ENCODE measurements at places on chromosomes 2 and 18.

GRCh38 chr2:17455343-17455742, 62.9 kb downstream of the RAD51AP2 start:
- DNase-seq, result no peak

DNA sequence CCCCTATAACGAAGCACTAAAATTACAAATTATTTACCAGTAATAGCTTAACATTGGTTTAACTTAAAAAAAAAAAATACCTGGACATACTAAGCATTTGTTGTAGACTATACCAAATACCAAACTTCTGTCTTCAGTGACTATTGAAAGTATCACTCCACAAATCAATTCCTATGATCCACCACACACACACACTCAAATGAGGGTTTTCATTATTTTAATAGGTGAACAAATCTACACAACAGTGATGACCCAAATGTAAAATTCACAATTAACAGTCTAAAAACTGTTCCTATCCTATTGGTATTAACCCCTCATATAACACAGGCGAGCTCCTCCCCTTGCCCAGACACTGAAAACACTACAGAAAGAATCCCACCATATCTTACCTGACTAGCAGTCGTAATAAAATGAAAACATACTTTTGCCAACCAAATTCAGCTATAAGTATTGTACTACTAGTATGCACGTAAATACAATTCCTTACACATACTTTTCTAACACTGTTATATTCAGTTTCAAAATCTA, 2.5 kb downstream of the SP3 start:
- DNase-seq, result no peak

- no peak for DNase-seq
Observed at GRCh38 chr2:37653093-37653492, 18.3 kb downstream of the CDC42EP3 start.

GRCh38 chr18:35634323-35634722, 52.8 kb downstream of the GALNT1 start:
- no peak for DNase-seq

DNA sequence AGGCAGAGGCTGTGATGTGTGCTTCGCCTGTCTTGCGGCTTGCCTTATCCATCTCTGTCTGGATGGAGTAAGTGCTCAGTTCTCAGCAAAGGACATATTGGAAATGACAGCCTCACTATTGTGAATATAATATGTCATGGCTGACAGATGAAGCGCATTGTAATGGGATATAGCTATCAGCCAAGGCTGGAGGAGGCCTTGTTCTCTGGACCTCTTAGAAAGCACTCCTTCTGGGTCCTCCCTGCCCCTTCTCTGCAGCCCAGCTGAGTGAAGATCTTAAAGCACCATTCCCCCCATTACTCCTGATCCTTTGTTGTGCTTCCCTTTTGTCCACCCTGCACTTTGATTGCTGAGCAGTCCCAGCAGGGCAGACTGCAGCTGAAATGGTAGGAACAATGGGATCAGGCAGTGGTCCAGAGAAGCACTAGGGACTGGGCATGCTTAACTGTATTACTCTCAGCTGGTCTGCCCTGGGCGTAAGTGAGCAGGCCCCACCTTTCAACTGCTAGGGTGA, 265.3 kb downstream of the SETBP1 start:
- DNase-seq, result no peak

GRCh38 chr18:75269696-75270095, 59.1 kb downstream of the TSHZ1 start:
- no peak for DNase-seq

DNA sequence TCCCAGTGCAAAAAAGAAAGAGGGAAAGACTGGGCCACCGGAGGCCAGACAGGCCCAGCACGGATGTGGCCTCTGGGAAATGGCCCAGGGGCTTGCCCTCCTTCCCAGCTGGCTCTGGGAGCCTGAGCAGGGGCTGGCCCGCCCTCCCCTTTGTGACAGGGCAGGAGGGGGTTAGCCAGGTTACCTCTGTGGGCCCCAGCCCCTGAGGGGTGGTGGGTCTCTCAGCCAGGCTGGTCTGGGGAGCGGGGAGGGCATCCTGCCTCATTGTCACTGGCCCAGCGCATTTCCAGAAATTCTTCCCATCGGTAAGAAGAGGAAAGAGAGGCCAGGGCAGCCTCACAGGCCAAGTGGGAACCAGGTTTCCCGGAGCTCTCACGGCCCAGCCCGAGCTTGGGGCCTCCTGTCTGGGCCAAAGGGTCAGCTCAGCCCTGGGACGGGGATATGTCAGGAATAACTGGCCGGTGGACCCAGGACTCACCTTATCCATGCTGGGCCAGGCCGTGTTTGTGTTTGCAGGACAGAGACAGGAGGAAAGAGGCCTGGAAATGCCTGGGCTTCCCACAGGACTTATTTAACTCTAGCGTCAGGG, 182.2 kb downstream of the ZFP36L2 start:
- no peak for DNase-seq

DNA sequence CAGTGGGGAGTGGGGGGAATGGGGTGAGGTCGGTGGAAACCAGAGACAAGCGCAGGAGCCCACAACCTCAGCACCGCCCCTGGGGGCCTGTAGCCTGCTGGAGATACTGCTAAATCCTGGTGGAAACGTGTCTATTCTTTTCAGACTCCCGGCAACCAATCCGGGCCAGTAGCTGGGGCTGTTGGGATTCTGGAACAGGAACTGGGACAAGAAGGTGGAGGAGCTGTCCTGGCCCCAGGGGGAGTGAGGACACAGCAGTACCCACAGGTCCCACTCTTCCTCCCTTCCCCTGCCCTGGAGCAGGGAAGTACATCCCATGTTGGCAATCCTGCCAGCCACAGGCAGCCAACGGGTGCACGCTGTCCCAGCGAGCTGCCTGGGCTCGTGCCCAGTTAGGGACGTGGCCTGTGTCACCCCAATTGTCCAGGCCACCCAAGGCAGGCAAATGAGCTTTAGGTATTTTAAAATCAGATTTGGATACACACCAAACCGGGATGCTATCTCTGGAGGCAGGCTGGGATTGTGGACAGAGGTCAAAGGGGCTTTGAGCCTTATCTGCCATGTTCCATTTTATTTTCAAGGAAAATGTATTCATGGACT, 51.8 kb downstream of the HS1BP3 start:
- no peak for DNase-seq

- DNase-seq, result no peak
Observed at GRCh38 chr18:59987102-59987501, 87.3 kb downstream of the PMAIP1 start.

- no peak for DNase-seq
Observed at GRCh38 chr2:142165790-142166189, 35.0 kb upstream of the LRP1B start.

DNA sequence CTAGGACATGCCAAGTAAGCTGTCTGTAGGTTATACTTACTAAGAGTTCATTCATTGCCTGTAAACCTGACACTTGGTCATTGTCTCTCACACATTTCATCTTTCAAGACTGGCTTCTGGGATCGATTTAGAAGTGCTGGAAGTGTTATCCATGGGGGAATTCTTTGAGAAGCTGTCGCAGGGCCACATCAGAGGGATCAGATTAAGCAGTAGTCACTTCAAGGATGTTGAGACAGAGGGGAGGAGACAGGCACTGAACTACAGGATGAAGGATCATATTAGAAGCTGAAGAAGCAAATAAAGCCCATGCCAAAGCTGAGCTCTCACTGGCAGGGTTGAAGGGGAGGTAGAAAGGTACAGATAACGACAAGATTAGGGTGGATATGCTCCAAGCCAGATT, 49.0 kb downstream of the CDK15 start:
- DNase-seq, result no peak

DNA sequence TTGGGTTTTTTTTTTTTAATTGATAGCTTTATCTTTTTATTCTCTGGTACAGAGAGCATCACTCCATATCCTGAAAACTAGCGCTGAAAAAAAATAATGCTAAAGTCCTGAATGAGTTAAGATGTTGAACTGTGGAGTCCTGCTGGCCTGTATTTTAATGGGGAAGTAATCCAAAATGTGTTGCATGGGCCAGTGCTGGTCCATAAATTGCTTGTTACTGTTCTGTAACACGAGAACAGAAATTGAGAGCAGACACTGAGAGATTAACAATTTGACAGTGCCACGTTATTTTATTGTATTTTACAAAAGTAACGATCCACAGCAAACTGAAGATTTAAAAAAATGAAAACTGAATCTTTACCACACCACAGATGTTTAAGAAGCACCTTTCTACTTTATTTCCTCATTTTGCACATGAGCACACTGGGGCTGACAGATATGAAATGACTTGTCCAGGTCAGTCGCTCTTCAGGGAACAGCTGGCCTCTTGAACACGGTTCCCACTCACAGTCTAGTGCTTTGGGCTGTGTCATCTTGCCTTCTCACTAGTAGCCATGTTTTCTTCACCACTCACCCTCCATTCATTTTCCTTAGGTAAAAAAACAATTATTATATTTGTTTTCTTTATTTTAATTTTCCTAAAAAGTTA, 35.3 kb downstream of the ZCCHC2 start:
- no peak for DNase-seq

All from cerebellar nuclear complex (tissue), 1 donor.